ENCODE measurements at places on chromosomes 13 and 19.
A peak's percentile ranks its signal among the peaks of the same experiment; 100 is the strongest.

GRCh38 chr13:93900731-93901130 lies 578.8 kb downstream of the DCT start:
- DNase-seq = no peak

DNA sequence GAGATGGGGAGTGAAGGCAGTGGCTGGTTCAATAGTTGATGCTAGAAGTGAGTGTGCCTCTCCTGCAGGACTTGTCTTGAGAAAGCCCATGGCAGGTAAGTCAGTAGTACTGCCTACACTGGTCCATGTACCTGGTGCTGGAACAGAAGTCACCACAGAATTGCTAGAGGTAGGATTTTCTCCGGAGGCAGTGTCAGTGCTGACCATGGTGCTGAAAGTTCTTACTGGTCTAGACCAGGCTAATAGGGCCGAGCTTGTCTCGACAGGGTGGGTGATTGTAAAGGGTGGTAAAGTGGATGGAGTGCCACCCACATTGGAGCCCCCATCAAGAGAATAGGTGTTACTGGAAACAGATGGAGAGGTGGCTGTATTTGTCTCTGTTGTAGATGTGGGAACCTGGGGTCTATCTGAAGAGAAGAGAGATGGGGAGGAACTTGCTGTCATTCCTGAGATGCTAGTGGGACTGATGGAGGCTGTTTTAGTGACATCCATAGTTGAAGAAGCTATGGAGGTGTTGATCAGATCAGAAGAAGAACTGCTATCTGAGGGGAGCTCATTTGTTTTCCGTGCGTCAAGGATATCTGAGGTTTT lies 36.6 kb downstream of the MUC16 start:
- no peak for DNase-seq

DNA sequence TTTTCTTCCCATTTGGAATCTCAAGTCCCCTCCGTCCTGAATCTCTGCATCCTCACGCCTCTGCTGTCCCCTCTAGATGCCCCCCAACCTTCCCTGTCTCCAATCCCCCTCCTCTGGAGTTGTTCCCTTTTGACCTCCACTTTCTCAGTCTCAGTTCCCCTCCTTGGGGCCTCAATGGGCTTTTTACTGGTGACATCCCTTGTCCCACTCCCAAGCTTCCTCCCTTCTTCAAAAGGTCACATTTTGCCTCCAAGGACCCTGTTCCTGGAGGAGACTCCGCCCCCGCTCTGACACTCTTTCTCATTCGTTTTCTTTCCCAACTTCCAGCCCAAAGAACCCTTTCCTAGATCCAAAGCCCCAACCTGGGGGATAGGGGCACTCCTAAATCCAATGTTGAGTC lies 1.0 kb downstream of the AP2S1 start:
- no peak for DNase-seq

- no peak for DNase-seq
These were observed 52.2 kb downstream of the AP1M1 start for GRCh38 chr19:16249826-16250404.

DNA sequence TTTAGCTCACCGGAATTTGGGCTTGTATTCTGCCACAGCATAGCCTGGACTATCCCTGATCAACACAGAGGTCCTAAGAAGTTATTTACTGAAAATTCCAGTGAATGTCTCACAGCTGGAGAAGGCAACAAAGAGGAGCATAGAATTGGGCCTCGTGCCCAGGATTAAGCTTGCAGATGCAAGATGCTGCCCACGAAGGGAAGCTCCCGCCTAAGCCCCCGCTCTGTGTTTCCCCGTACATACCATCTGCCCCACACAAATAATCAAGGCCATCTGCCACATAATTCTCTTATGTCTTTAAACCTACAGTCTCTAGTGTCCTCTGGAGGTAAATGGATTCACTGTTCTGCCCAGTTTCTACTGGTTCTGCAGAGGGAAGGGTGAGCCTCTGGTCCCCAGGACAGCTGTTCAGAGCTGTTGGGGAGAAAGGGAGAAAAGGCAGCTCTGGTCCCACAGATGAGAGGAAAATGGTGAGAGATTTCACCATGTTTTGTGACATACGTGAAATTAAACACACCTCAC lies 7.4 kb upstream of the TPP2 start:
- no peak for DNase-seq

GRCh38 chr13:88637935-88638334 lies 966.8 kb downstream of the SLITRK5 start:
- DNase-seq = no peak

DNA sequence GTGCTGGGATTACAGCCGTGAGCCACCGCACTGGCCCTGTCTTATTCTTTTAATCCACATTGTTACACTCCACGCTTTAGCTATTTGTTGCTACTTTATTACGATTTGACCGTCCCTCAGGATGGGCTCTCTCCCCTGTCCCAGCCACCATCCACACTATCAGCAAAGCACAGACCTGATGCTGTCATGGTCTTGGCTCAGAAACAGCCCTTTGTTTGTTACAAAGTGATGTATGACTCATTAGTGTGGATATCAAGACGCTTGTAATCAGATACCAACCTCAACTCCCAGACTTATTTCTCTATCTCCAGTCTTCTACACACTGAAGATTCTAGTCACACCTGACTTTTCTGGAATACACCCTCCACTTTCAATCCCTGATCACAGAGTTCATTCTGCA lies 84.6 kb upstream of the FREM2 start:
- DNase-seq = no peak

DNA sequence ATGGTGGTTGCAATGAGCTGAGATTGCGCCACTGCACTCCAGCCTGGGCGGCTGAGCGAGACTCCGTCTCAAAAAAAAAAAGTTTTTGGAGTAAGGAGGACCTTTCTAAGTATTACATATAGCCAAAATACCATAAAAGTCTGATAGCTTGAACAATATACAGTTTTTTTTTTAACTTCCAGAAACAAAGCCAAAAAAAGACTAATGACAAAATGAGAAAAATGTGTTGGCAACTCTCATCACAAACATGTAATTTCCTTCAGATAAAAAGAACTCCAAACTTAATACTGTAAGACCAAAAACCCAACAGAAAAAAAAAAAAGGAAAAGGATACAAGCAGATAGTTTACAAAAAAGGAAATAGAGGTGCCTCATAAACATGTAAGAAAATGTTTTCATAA lies 68.2 kb upstream of the MED4 start:
- DNase-seq = no peak

DNA sequence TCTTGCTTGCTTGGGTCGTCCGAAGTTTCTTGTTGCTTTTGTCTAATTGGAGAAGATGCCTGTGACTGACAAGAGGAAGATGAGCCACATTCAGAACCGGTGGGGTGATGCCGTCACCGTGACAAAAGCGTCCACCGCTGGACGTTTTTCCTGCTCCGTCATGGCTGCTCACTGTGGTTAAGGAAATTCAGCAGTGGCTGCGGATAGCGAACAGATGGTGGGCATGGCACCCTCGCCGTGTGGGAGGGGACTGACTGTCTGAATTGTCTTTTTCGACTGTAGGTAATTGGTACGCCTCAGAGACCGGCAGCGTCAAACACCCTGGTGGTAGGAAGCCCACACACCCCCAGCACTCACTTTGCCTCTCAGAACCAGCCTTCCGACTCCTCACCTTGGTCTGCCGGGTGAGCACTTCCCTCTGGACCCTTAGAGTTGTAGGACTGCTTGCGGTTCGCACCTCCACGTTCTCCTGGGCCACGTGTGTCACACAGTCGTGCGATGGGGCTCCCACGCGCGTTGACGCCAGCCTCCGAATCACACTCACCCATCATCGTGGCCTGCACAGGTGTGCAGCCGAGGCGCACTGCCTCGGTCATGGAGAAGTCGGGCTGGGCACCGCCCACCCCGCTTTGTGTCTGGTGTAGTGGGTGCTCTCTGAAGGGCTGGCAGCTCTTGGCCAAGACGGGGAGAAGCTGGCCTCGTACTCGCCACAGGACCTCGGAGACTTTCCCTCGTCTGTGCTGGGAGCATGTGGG lies 26.5 kb downstream of the ATP4B start:
- no peak for DNase-seq

DNA sequence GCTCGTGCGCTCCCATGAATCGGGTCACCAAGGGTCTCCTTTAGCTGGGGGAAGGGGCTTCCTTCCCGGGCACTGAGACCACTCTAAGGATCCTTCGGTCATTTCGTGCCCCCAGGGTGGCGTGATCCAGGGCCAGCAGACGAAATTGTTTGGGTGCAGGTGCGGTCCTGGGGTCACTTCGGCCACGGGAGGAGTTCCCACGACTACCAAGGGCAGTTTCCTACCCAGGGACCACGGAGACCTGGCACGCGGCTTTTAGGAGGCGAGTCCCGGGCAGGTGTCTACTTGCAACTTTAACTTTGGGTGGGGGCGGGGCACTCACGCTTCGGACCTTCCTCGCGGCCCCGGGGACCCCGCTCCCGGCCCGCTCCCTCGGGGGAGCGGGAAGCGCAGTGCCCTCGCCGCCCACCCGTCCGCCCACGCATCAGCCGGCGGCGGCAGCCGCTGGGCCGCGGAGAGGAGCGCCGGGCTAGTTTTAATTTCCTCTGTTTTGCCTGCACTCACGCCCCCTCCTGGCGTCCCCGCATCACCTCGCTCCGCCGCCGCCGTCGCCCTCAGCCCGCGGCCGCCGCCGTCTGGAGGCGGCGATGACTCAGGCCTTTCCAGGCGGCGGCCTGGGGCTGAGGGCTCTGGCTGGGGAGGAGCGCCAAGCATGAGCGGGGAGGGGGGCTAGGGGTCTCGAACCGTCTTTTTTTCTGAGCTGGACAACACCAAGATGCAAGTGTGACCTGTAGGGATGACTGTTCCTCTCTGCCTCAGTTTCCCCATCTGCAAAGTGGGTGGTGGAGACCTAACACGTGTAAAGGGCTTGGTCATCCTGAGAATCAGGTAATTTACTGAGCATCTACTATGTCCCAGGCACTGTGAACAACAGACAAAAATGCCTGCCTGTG lies 21.8 kb downstream of the OLFM2 start:
- DNase-seq = peak; percentile 78

DNA sequence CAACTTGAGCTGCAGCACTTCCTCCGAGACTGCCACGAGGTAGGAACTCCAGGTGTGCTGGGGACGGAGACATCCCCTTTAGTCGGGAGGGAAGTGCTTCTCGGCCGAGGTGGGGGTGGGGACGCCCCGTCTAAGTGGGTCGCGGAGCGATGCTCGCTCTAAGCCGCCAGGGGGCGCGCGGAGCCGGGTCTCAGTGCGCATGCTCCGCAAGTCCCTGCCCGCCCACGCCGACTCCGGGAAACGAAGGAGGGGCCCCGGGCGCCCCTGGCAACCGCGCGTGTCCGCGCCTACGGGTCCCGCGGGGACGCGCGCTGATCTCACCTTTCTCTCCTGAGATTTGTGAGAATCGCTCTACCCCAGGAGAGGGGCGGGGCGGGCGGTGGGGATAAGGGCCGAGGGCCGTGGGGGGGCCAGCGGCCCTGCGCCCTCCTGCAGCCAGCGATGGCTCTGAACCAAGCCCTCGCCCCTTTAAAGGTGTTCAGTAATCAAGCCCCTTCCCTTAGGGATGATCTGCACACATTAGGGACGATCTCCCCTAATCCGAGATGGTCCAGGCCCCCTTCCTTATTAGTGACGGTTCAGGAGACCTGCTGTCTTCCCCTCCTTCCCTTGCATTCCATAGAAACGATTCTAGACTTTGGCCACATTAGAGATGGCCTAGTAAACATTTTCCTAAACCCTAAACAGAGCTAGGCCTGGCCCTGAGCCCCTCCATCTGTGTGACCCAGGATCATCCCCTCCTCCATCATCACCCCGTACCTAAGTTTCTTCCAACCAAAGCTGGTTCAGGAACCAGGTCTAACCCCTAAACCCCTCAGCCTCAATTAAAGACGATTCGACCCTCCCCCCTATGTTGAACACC lies 47.3 kb upstream of the SHKBP1 start:
- DNase-seq = peak; percentile 99

DNA sequence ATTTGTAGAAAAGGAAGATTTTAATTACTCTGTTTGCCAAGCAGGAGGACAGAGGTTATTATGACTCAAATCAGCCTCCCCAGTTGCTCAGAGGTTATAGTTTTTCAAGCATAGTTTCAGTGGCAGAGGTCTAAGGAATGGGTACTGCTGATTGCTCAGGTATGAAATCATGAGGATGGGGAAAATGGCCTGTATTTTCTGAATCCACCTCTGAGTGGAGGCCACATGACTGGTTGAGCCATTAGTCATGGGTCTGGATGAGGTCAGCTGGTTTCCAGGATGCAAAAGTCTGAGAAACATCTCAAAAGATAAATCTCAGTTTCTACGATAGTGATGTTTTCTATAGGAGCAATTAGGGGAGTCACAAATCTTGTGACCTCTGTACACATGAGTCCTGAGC lies 62.8 kb upstream of the CEACAM8 start:
- DNase-seq = no peak

DNA sequence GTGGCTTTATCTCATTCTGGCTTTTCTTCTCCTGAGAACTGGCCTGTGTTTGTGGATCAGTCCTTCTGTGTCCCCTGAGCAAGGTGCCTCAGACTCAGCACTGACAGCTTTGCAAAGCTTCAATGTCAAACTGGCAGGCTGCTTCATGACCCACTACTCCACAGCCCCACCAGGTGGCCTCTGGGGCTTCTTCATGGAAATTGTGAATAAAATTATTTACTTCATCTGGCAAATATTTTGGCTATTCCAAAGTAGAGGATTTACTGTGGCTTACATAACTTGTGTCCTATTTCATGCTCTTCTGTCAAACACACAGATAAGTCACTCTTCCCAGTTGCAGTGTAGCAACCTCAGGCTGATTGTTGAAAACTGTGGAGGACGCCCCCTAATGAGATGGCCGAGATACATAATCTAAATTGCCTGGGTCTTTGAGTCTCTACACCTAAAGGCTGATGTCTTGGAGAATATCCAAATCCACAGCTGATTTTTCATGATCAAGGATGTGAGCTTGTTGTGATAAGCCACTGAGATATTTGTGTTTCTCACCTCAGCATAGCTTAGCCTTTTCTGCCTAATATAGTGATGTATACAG lies 721.9 kb upstream of the SLC10A2 start:
- DNase-seq = no peak

DNA sequence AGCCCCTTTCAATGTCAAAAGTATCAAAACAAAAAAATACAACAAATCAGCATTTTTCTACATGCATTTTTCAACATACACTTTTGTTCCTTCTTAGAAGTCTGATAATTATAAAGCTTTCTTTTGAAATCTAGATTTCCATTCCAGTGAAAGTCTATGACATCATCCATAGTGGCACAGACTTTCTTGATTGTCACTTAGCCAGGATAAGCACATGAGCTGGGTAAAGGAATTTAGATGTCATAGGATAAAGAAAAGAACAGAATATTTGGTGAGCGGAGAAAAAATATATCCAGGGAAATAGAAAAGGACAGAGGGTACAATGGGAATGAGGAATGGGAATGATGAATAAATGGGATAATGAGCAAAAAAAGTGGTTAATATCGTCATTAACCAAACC lies 15.1 kb upstream of the TRPC4 start:
- DNase-seq = no peak

DNA sequence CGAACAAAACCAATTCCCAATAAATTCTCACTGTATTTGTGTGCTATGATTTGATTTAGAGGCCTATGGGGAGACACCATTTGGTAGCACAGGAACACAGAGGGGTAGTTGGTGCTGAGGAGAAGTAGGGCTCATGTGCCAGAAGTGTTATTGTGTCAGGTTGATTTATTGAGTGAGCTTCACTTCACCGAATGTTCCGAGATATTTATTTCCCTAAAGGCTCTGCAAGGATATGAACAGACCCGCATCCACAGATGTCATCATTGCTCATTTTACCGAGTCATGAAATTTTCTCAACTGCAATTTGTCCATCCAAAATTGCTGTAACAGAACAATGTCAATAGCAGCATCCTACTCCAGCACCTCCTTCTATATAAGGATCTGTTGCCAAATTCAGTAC lies 69.5 kb downstream of the DACH1 start:
- DNase-seq = no peak

- DNase-seq = no peak
These were observed 33.1 kb upstream of the SERP2 start for GRCh38 chr13:44340508-44340907.

GRCh38 chr19:38739440-38740256 lies 4.6 kb downstream of the CAPN12 start:
- DNase-seq = no peak

All from frontal cortex (tissue), 4 donors.